Epithelial cell of prostate (primary cell): ENCODE measurements at places on chromosomes 12 and 14.

DNA sequence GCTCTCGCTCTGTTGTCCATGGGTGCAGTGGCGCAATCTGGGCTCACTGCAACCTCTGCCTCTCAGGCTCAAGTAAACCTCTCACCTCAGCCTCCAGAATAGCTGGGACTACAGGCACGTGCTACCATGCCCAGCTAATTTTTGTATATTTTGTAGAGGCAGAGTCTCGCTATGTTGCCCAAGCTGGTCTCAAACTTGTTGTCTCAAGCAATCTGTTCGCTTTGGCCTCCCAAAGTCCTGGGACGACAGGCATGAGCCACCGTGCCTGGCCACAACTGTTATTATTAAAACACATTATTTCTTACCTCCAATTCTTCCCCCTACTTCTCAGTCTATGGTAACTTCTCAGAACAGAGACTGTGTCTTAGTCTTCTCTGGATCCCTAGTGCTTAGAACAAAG is 143.3 kb downstream of the DICER1 start:
- DNase-seq: no peak

- peak; percentile 60 for DNase-seq
Observed at GRCh38 chr12:48119078-48119833, at the start of gene PFKM. Gene PFKM, plus strand, starts transcription at chr12:48119364. Its CDS starts 3,411 bp downstream, at chr12:48122775.

DNA sequence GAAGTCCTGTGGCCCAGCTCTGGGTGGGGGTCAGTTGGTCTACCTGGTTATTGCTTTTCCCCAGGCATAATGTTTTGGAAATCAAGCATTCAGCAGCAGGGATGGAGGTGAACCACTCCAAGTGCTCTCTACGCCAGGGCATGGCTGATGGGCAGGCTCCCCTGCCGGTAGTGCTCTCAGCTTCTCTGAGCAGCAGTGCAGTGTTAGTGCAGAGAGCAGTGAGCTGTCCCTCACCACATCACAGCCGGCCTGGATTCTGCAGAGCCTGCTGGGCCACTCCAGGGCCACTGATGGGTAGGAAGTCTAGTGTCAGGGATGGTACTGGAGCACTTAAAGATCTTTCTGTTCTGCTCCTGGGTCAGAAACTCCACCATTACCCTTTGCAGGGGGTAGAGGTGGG is 151.1 kb downstream of the CALM1 start:
- DNase-seq: no peak

- no peak for DNase-seq
Observed at GRCh38 chr14:91307652-91308051, 63.1 kb upstream of the GPR68 start.
